ENCODE measurements at places on chromosomes 4 and X.

DNA sequence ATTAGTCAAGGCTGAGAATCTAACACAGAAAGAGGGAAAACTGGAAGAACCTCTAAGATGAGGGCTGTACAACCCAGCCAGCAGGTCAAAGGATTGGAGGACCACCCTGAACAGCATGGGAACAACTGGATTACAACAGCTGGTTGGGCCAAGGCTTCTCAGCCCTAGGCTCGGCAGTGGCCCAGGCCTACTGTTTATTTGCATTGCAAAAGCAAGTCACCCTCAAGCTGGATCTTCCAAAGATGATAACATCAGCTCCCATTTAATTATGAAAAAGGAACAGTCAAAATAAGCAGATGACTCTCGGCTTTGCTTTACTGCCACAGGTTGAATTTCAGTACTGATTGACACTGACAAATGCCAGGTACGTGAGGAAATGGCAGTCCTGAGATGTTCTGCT, 61.8 kb downstream of the GPC3 start:
- DNase-seq: no peak

- no peak for DNase-seq
Observed at GRCh38 chr4:173269280-173269679, 64.9 kb downstream of the HMGB2 start.

- DNase-seq: no peak
Observed at GRCh38 chr4:35493977-35494376, 750.3 kb downstream of the ARAP2 start.

GRCh38 chr4:75745161-75745560, 20.8 kb downstream of the USO1 start:
- no peak for DNase-seq

- DNase-seq: no peak
Observed at GRCh38 chrX:12162420-12162819, 24.1 kb downstream of the FRMPD4 start.

DNA sequence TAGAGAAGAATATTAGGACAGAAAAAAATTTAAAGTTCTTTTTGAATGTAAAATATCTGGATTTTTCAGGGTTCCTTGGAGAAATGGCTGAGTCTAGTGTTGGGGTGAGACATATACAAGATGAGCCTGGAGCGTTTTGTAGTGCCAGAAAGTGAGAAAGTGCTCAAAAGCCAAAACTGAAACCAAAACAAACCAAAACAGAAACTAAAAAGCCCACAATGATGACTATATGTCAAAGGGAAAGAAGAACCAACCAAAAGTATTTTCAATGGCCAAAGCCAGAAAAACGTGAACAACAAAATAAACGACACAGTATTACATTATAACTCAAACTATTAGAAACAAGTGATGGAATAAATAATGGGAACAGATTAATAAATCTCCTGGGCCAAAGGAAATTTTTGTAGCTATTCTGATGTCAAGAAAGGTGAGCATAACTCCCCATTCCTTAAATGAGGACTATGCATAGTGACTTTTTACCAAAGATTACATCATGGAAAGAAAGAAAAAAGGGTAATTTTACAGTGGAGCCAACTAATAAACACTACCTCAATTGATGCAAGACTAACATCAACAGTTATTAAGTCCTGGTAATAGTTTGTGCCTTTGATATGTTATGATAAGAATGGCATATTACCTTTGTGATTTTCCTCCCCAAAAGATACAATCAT, 1137.6 kb downstream of the C4orf33 start:
- peak; percentile 44 for DNase-seq

DNA sequence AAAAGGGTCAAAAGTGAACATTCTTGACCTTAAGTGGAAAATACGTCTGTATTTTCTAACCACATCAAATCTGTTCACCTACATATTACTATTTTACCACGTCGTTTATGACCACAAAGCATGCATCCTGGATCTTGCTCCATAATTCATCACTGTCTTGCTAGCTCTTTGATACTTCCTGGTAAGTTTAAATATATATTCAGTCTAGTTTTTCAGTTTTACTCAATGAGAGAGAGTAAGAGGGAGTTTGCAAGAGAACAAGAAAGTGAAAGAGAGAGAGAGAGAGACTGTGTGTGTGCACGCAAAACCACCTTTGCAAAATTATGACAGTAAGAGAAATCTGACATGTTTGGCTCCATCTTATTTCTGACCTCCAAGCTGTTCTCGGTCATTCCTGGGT, 173.7 kb upstream of the GALNTL6 start:
- DNase-seq: no peak

GRCh38 chr4:111812114-111812513, 333.1 kb upstream of the FAM241A start:
- DNase-seq: no peak

DNA sequence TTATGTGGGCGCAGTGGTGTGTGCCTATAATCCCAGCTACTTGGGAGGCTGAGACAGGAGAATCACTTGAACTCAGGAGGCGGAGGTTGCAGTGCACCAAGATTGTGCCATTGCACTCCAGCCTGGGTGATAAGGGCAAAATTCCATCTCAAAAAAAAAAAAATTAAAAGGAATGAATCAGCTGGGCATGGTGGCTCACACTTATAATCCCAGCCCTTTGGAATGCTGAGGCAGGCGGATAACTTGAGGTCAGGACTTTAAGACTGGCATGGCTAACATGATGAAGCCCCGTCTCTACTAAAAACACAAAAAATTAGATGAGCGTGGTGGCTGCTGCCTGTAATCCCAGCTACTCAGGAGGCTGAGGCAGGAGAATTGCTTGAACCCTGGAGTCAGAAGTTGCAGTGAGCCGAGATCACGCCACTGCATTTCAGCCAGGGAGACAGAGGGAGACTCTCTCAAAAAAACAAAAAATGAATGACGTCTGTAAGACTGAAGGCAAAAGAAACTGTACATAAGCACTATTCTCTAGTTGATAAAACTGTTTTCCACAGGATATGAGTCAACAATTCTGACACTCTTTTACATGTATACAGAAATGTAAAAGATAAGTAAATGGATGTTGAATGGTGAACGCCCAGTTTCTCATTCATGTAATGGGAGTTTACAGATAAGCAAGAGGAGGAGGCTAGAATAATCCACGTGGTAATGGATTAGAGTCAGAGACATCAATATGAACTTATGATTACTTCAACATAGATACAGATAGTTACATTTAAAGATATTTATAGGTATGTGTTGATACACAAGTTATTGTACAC, 22.2 kb downstream of the CENPC start:
- DNase-seq: no peak

DNA sequence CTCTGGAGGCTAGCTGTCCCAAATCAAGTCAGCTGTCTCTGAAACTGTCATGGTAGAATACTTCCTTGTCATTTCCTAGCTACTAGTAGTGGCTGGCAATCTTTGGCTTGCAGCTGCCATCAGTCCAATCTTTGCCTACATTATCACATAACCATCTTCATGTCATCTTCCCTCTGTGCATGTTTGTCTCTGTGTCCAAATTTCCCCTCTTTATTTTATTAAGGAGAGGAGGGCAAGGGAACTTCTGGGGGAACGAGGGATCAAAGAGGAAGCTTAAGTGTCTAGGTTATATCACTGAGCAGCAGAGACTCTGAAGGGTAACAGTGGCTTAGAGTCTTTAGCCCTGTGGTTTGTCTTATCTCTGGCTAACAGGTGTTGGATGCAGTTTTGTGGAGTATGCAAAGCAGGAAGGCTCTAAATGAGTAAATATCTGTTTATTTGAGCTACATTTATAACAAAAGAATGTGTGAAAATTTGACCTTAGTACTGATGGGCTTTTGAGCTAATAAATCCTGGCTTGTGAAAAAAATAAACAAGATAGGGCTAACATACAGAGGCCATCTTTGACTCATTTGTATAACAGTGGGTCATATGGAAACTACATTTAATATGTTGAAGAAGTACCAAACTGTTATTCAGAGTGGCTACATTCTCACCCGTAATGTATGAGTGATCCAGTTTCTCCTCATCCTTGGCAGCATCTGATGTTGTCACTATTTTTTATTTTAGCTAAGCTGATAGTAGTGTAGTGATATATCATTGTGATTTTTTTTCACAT, 49.4 kb upstream of the ENOX2 start:
- DNase-seq: no peak

Measured in T-helper 2 cell (primary cell).